ENCODE measurements at places on chromosomes 7 and 10.

DNA sequence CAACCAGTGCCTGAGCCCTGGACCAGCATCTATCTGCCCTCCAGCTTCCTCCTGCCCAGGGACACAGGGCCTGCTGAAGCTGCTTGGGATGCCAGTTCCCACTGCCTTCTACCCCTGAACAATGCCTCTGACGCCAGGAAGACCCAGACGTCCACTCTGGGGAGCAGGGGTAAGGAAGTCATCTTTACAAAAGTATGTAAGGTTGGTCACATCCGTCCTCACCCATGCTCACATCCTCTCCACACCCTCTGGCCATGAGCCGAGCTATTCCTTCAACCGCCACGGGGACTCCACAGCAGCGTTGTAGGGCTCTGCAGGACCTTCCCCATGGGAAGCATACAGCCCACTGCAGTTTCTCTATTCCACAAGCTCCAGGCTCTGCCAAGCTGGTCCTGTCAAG is 58.5 kb downstream of the CLRN3 start:
- DNase-seq = no peak

GRCh38 chr10:125012851-125013528 is 71.1 kb downstream of the ZRANB1 start:
- DNase-seq = no peak

- no peak for DNase-seq
These were observed 67.8 kb downstream of the EGFR start for GRCh38 chr7:55086413-55087201.

- no peak for DNase-seq
These were observed 112.7 kb upstream of the BMPER start for GRCh38 chr7:33792547-33793105.

- DNase-seq = no peak
These were observed 135.7 kb downstream of the DYNC2I1 start for GRCh38 chr7:158991824-158992621.

DNA sequence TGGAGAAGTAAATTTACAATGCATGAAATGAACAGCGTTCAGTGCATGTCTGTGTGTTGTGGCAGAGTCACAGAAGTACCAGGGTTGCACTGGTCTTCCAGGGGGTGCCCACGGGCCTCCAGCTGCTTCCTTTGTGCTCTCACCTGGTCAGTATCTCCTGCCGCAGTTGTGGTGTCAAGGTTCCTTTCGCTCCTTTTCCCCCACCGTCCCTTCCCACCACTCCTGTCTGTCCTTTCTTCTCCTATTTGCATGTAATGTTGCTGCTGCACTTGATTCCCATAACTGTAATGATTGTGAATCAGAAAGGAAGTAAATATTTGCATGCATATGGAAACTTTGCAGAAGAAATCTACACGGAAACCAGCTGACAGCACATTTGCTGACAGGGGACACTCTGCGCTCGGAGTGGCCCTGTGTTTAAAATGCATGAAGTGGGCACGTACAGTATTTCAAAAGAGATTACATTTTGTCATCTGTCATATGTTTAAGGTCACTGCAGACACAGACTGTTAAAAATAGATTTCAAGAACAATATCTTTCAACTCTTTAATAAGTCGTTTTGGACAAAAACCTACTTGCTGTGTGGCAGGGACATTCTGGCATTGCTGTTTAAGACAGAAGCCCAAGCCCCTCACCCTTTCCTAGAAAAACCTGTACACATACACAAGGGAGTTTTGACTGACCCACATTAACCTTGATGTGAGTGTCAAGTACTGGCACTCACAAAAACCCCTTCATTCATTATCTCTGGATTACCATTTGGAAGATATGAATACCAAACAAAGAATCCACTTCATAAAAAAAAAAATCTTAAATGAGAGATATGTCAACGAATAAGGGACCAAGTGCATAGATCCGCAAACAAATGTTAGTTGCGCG is 336.7 kb upstream of the KLF6 start:
- DNase-seq = no peak

Measured in effector CD4-positive, alpha-beta T cell (primary cell).